ENCODE measurements at places on chromosomes 7 and 10.

- no peak for DNase-seq
Measured at GRCh38 chr10:103373544-103373943, 5.8 kb downstream of the TAF5 start.

DNA sequence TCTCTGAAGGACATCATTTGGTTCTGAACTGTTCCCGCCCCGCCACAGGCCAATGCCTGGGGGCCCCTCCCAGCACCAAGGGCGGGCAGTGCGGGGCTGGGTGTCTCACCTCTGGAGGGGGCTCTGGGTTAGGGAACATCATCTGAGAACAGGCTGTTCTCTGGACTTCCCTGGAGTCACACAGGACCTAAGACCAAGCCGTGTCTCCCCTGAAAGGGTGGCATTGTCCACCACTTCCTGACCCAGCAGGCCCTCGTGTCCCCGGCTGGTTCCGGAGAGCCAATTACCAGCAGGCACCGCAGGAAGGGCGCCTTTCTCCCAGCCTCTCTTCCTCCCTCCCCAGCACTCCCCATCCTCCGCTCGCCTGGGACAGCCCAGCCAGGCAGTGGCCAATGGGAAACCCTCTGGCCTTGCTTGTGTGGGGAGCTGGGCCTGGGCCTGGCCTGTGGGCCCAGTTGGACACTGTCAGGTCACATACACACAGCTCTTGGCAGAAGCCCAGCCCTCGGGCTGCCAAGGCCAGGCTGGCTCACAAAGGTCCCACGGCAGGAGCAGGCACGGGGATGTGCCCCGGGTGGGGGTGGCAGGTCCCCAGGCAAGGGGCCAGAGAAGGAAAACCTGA lies 119.5 kb downstream of the SPDYE5 start:
- DNase-seq, result no peak

DNA sequence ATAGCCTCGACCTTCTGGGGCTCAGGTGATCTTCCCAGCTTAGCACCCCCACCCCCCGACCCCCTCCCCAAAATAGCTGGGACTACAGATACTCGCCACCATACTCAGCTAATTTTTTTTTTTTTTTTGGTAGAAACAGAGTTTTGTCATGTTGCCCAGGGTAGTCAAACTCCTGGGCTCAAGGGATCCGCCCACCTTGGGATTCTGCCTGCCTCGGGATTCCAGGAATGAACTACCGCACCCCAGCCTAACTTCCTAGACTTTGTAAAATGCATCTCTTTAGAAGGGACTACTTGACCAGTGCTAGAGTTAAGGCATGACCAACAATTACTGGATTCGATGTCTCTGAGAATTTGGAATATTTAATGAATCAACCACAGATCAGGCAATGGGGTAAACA lies 85.9 kb downstream of the MDFIC start:
- DNase-seq, result no peak

DNA sequence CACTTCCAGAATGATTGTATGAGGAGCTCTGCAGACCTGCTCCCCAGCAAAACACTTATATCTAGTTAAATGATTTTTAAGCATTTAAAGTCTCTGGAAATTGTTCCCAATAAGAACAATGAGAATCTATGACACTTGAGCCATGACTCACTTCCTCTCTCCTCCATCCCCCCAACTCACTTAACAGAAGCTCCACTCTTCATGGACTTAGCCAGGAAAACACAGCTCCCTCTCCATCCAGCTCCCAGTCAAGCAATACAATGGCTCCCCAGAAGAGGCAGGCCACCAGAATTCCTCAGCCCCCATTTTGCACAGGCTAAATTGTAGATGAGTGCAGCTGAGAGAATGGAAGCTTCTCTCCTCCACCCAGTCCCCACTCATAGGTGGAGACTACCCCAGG lies 27.0 kb downstream of the AOC1 start:
- DNase-seq, result no peak

- no peak for DNase-seq
Measured at GRCh38 chr10:46291817-46292572, 5.2 kb downstream of the ANTXRL start.

DNA sequence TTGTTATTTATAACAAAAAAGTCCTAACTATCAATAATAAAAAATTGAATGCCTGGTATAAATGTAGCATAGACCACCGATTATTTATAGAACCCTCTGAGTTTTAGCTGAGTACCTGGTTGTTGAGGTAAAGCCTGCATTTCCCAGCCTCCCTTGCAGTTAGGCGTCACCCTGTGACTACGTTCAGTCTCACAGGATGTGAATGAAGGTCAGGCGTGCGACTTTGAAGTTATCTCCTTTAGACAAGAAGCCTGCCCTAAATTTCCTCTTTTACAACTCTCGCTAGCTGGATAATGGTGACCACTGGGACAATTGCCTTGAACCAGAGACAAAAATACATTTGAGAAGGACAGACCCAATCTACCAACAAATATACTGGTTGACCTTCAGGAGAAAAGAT lies 67.5 kb upstream of the TES start:
- DNase-seq, result peak; percentile 7

DNA sequence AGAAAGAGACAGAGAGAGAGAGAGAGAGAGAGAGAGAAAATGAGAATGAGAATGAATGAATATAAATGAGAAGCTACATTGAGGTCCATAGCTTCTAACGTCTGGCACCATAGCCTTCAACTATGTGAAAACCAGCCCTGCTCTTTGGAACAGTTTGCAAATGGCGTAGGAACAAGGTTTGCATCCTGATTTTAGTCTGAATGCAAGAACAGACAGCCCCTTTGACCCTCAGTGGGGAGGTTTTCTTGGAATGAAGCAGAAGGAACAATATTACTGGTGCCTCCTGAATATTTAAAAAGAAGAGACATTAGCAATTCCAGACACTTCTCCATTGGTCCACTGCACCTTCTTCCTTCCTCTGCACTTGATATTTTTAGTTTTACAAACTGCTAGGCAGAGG lies 23.0 kb downstream of the LHPP start:
- DNase-seq, result no peak

DNA sequence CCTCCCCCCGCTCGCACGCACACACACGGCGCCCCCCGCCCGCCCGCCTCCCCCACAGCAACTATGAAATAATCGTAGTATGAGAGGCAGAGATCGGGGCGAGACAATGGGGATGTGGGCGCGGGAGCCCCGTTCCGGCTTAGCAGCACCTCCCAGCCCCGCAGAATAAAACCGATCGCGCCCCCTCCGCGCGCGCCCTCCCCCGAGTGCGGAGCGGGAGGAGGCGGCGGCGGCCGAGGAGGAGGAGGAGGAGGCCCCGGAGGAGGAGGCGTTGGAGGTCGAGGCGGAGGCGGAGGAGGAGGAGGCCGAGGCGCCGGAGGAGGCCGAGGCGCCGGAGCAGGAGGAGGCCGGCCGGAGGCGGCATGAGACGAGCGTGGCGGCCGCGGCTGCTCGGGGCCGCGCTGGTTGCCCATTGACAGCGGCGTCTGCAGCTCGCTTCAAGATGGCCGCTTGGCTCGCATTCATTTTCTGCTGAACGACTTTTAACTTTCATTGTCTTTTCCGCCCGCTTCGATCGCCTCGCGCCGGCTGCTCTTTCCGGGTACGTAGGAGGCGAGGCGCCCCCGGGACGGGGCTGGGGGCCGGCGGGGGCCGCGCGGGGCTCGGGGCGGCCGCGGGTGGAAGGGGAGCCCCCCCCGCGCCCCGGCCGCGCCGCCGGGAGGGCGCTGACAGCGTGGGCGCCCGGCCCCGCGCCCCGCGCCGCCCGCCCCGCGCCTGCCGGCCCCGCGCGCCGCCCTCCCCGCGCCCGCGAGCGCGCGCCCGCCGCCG lies 441 bp downstream of the BMI1 start:
- peak; percentile 52 for DNase-seq

- DNase-seq, result no peak
Measured at GRCh38 chr7:41629711-41630111, 73.2 kb downstream of the INHBA start.

DNA sequence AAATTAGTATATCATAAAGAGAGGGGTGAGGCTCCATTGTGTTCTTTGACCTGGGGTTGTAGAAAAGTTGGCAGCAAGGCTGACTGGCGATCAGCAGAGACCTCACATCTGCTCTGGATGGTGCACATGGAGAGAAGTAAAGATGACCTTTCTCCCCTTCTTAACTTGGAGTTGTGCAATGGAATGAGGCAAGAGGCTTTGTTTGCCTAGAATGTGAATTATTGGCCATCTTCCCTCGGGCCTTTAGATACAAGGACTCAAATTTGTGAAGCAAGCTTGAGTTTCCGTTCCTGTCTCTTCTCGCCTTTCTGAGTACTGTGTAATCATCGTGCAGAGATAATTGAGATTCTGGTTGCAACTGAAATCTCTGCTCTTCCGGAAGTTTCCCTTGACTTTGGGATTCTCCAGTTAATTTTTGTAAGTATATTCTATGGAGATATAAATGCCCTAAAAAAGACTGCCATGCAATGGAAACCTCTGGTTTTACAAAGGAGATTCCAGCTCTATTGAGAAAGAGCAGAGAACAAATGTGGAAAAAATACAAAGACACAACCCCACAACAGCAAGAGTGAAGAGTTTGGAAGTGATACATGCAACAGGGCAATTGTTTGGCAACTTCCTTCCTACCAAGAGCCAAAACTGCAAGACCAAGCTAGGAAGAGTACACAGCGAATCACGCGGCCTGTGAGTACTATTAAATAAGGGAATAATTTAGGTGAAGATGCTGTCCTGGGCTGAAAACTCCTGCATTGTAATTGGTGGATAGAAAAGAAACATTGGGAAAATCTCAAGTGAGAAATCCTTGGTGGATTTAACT lies 542.3 kb upstream of the NRP1 start:
- DNase-seq, result no peak

GRCh38 chr7:33905389-33906032 lies at the start of gene BMPER:
TSS of gene BMPER (plus strand) at chr7:33905539. CDS start at chr7:33905614, 75 bp downstream.
- peak; percentile 25 for DNase-seq

DNA sequence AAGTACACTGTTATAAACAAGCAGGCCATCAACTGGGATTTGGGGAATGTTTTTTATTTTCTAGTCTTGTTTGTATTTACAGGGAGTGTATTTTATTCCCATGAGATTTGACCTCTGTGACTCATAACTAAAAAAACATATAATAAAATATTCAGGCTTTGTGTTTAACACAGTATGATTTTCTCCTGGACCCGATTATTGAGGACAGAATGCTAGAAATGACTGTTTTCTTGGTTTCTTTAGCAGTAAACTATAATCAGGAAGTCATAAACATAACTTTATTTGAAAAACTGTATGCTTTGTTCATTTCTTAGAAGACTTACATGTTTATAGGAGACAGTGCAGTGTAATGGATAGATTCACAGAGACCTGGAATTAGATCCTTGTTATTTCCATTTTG lies 2.1 kb downstream of the NHLRC2 start:
- DNase-seq, result no peak

DNA sequence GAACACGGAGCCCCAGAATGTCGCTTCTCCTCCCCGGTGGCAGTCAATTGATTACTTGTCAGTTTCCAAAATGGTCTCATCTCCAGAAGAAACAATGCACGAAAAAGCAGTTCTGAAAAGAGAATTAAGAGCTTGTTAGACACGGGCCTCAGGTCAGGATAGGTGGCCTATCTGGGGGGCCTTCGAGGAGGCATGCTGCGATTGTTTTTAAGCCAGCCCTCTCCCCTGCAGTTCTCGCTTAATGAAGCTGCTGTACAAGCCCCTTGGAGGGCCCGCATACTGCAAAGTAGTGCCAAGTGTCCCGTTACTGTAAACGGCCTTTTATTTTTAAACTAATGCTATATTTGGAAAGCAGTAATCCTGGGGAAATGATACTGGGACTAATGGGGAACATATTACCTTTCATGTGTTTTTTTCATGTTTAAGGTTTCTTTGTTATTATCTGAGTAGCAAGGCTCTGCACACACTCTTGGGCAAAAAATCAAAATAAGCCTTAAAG lies 114.8 kb upstream of the TCF7L2 start:
- no peak for DNase-seq

GRCh38 chr7:48755061-48755555 lies 169.2 kb upstream of the CDC14C start:
- no peak for DNase-seq

All from stimulated activated CD4-positive, alpha-beta T cell treated with anti-CD3 and anti-CD28 coated beads, Interleukin-1b, Interleukin-23, amount 100 ng/mL, for 48 hours (primary cell).